ENCODE measurements at places on chromosomes 13 and 19. TPM values are rescaled to one million over a fixed set of nuclear protein-coding genes. Genes with fewer than 3 reads are reported as not detected.

DNA sequence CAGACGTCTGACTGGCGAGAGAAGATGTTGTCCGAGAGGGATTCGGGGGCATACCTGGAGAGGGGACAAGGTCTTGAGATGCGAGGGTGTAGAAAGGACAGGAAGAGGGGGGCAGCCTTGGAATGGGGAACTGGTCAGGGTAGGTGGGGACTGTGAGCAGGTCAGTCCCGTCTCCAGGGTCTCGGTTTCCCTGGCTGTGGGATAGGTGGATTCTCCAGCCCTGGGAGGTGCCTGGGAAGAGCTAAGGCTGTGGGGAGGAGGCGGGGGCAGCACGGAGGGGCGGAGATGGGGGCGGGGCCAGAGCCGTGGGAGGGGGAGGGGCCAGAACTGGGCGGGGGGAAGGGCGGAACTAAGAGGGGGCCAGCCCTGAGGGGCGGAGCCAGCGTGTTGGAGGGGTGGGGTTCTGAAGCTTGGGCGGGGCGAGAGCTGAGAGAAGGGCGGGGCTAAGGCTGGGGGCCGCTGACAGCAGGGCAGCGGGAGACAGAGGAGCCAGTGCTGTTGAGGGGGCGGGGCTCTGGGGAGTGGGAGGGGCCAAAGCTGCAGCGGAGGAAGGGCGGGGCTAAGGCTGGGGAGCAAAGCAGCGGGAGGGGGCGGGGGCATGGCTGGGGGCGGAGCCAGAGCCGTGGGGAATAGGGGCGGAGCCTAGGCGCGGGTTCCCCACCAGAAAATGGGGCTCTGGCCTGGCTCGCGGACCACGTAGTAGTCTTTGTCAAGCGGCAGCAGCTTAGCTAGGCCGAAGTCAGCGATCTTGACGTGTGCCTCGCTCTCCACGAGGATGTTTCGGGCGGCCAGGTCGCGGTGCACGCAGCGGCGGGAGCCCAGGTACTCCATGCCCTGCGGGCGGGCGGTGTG is 9.5 kb upstream of the INSL3 start:
- peak overlapping the region; percentile 11 for H3K4me3 ChIP-seq
- no peaks in the 10 kb centered on the region for H3K36me3 ChIP-seq
- no peak overlapping the region for H3K27ac ChIP-seq
- H3K27me3 ChIP-seq, result no peaks in the 10 kb centered on the region
- no peaks in the 10 kb centered on the region for H3K4me1 ChIP-seq

DNA sequence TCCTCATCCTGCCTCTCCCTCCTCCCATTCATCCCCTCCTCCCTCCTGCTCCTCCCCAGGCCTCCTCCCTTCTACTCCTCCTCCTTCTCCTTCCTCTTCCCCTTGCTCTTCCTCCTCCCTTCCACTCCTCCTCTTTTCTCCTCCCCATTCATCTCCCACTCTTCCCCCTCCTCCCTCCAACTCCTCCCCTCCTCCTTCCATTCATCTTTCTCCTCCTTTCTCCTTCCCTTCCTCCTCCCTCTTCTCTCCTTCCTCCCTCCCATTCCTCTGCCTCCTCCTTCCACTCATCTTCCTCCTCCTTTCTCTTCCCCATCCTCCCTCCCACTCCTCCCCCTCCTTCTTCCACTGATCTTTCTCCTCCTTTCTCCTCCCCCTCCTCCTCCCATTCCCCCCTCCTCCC is 27.9 kb downstream of the NCAN start:
- no peak overlapping the region for H3K27ac ChIP-seq
- DNase-seq, result no peak
- H3K36me3 ChIP-seq, result no peaks in the 10 kb centered on the region
- peaks cover 4% of the 10 kb centered on the region for H3K27me3 ChIP-seq
- H3K4me3 ChIP-seq, result no peak overlapping the region

- H3K4me1 ChIP-seq, result no peaks in the 10 kb centered on the region
- DNase-seq, result no peak
- no peaks in the 10 kb centered on the region for H3K36me3 ChIP-seq
- H3K27ac ChIP-seq, result no peak overlapping the region
- H3K4me3 ChIP-seq, result no peak overlapping the region
These were observed 42.9 kb upstream of the RAP2A start for GRCh38 chr13:97390941-97391600.

GRCh38 chr19:3055741-3056416 is 6.4 kb downstream of the TLE5 start:
- H3K4me1 ChIP-seq, result peaks cover 35% of the 10 kb centered on the region
- DNase-seq, result peak; percentile 94
- peak overlapping the region; percentile 90 for H3K27ac ChIP-seq

GRCh38 chr13:36096461-36097416 is 34.4 kb downstream of the DCLK1 start:
- no peak overlapping the region for H3K4me3 ChIP-seq
- no peak for DNase-seq
- H3K36me3 ChIP-seq, result no peaks in the 10 kb centered on the region
- H3K27ac ChIP-seq, result no peak overlapping the region

DNA sequence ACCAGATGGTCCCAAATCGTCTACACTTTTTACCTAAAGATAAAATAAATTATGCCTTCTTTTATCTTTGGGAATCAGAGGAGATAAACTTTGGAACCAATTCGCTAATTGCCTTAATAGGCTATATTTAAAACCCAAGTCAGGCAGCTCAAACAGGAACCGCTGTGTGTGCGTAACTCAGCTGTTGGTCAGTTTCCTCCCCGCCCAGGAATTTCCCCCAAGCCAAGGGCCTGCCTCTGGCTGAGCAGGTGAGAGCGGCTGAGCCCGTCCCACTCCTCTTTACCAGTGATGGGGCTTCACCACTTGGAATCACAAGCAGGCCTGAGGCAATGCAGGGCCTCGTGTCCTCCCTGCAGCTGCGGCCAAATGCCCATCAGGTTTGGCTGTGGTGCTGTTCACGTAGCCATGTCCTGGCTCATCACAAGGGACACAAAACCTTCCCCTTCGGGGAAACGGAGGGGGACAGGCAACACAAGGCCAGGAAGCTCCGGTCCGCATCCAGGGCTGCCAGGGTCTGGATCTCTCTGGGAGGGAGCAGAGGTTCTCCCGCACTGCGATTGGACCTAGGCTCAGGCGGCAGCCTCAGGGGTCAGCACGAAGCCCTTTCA is 503 bp upstream of the SLC7A9 start:
- no peaks in the 10 kb centered on the region for H3K27me3 ChIP-seq
- H3K4me1 ChIP-seq, result no peaks in the 10 kb centered on the region
- no peak overlapping the region for H3K4me3 ChIP-seq
- H3K36me3 ChIP-seq, result no peaks in the 10 kb centered on the region
- no peak overlapping the region for H3K27ac ChIP-seq

GRCh38 chr19:36420961-36421748 is 2.7 kb upstream of the ZFP82 start:
- H3K4me3 ChIP-seq, result peak overlapping the region; percentile 21
- no peak overlapping the region for H3K27ac ChIP-seq
- H3K36me3 ChIP-seq, result no peaks in the 10 kb centered on the region

DNA sequence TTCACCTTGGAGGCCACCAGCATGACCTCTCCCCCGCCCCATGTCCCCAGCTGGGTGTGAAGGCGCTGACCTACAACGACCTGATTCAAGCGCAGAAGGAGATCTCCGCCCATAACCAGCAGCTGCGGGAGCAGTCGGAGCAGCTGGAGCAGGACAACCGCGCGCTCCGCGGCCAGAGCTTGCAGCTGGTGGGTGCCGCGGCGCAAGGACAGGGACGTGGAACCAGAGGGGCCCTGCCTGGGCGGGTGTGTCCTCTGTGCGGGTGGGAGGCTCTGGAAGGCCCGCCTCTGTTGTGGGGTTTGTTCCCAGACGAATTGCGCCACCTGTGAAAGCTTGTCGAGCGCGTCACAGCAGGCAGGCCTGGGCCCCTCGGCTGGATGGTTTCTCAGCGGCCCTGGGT is 22.3 kb downstream of the PLEKHJ1 start:
- peaks cover 42% of the 10 kb centered on the region for H3K36me3 ChIP-seq
- no peak overlapping the region for H3K4me3 ChIP-seq
- H3K27ac ChIP-seq, result no peak overlapping the region
- no peaks in the 10 kb centered on the region for H3K4me1 ChIP-seq
- H3K27me3 ChIP-seq, result no peaks in the 10 kb centered on the region
- DNase-seq, result no peak

DNA sequence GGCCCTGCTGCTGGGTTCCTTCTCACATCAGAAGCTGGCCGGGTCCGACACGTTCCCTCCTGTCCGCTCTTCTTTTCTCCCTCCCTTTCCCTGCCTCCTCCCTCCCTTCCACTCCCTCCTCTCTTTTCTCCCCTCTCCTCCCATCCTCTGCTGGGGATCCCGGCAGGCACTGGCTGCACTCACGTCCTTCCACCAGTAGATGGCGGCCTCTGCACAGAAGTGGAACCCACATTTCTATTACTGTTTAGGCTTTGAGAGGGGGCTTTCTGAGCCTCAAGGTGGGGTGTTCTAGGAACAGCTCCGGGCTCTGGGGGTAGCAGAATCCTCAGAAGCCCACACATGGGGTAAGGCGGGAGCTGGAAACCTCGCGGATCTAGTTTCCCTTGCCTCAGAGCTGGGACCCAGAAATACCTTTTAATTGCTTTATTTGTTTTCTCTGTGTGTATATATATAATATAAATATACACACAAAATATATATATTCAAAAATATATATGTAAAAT is 294.2 kb downstream of the ZNF536 start:
- no peaks in the 10 kb centered on the region for H3K27me3 ChIP-seq
- no peak overlapping the region for H3K27ac ChIP-seq
- no peak for DNase-seq
- H3K4me3 ChIP-seq, result no peak overlapping the region
- no peaks in the 10 kb centered on the region for H3K4me1 ChIP-seq

GRCh38 chr13:44685641-44686040 is 109.5 kb upstream of the TSC22D1 start:
- DNase-seq, result no peak
- H3K36me3 ChIP-seq, result no peaks in the 10 kb centered on the region
- H3K27ac ChIP-seq, result no peak overlapping the region

GRCh38 chr19:55080968-55081769 is 5.5 kb downstream of the EPS8L1 start:
- peak overlapping the region; percentile 35 for H3K27ac ChIP-seq
- H3K4me1 ChIP-seq, result no peaks in the 10 kb centered on the region
- DNase-seq, result peak; percentile 80
- H3K27me3 ChIP-seq, result no peaks in the 10 kb centered on the region

GRCh38 chr13:110559986-110560385 is 1.5 kb downstream of the RAB20 start:
- H3K27me3 ChIP-seq, result no peaks in the 10 kb centered on the region
- H3K4me1 ChIP-seq, result peaks cover 2% of the 10 kb centered on the region
- H3K27ac ChIP-seq, result peak overlapping the region; percentile 89
- H3K4me3 ChIP-seq, result peak overlapping the region; percentile 59

GRCh38 chr13:84430446-84430845 is 548.2 kb upstream of the SLITRK1 start:
- no peak overlapping the region for H3K27ac ChIP-seq
- H3K4me1 ChIP-seq, result no peaks in the 10 kb centered on the region
- H3K4me3 ChIP-seq, result no peak overlapping the region
- H3K27me3 ChIP-seq, result no peaks in the 10 kb centered on the region

GRCh38 chr13:91740756-91741155 is 342.3 kb downstream of the GPC5 start:
- no peak overlapping the region for H3K4me3 ChIP-seq
- no peaks in the 10 kb centered on the region for H3K36me3 ChIP-seq
- no peaks in the 10 kb centered on the region for H3K4me1 ChIP-seq
- H3K27me3 ChIP-seq, result no peaks in the 10 kb centered on the region
- no peak for DNase-seq
- H3K27ac ChIP-seq, result no peak overlapping the region

GRCh38 chr13:111314852-111315251 is 5.6 kb upstream of the TEX29 start:
- H3K4me1 ChIP-seq, result no peaks in the 10 kb centered on the region
- no peaks in the 10 kb centered on the region for H3K27me3 ChIP-seq
- no peak overlapping the region for H3K4me3 ChIP-seq
- H3K36me3 ChIP-seq, result no peaks in the 10 kb centered on the region
- no peak overlapping the region for H3K27ac ChIP-seq

GRCh38 chr19:1073956-1074517 is 7.1 kb downstream of the ARHGAP45 start:
- no peaks in the 10 kb centered on the region for H3K36me3 ChIP-seq
- H3K27me3 ChIP-seq, result peaks cover 11% of the 10 kb centered on the region
- H3K27ac ChIP-seq, result no peak overlapping the region

- H3K27me3 ChIP-seq, result peaks cover 4% of the 10 kb centered on the region
- no peak for DNase-seq
- H3K4me3 ChIP-seq, result peak within 1 kb of the TSS; percentile 13
- H3K27ac ChIP-seq, result no peak within 1 kb of the TSS
- H3K36me3 ChIP-seq, result no peaks in the 10 kb centered on the region
These were observed at the start of gene MTUS2 for GRCh38 chr13:28820099-28821051. Gene MTUS2 (plus strand): TSS chr13:28820339.

- no peaks in the 10 kb centered on the region for H3K27me3 ChIP-seq
- H3K4me3 ChIP-seq, result no peak overlapping the region
- DNase-seq, result no peak
- no peaks in the 10 kb centered on the region for H3K36me3 ChIP-seq
These were observed 17.1 kb downstream of the PCCA start for GRCh38 chr13:100106005-100106404.

- no peak overlapping the region for H3K4me3 ChIP-seq
- H3K27me3 ChIP-seq, result no peaks in the 10 kb centered on the region
- no peaks in the 10 kb centered on the region for H3K4me1 ChIP-seq
- no peak overlapping the region for H3K27ac ChIP-seq
- DNase-seq, result no peak
These were observed 30.0 kb downstream of the TSSK6 start for GRCh38 chr19:19485161-19485997.

- no peak overlapping the region for H3K4me3 ChIP-seq
- DNase-seq, result no peak
- H3K36me3 ChIP-seq, result no peaks in the 10 kb centered on the region
- no peak overlapping the region for H3K27ac ChIP-seq
- no peaks in the 10 kb centered on the region for H3K27me3 ChIP-seq
These were observed 37.3 kb upstream of the C13orf42 start for GRCh38 chr13:51148223-51148951.

GRCh38 chr13:52827839-52828238 is 20.6 kb downstream of the PCDH8 start:
- DNase-seq, result no peak
- peaks cover 4% of the 10 kb centered on the region for H3K27me3 ChIP-seq
- H3K27ac ChIP-seq, result no peak overlapping the region

- H3K4me3 ChIP-seq, result peak overlapping the region; percentile 36
- H3K4me1 ChIP-seq, result no peaks in the 10 kb centered on the region
- peak overlapping the region; percentile 83 for H3K27ac ChIP-seq
- peak; percentile 74 for DNase-seq
These were observed 435 bp downstream of the KLK11 start for GRCh38 chr19:51025809-51026553.

DNA sequence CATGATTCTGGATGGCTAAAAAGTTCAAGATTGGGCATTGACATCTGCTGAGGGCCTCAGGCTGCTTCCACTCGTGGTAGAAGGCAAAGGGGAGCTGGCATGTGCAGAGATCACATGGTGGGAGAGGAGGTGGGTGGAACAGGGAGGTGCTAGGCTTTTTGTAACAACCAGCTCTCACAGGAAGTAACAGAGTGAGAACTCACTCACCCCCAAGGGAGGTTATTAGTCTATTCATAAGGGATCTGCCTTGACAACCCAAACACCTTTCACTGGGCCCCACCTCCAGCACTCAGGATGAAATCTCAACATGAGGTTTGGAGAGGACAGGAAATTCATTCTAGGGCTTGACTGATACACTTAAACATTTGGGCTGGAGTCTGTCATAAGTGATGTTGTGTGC is 197.7 kb upstream of the RNF113B start:
- no peaks in the 10 kb centered on the region for H3K27me3 ChIP-seq
- no peaks in the 10 kb centered on the region for H3K36me3 ChIP-seq
- H3K27ac ChIP-seq, result no peak overlapping the region
- DNase-seq, result no peak
- H3K4me1 ChIP-seq, result no peaks in the 10 kb centered on the region

Gene ZGLP1
- total RNA-seq, result 12.3 TPM

Gene VRK3
- 47.8 TPM for total RNA-seq

Gene CEACAM5
- total RNA-seq, result 0.32 TPM

Gene IRGC
- total RNA-seq, result not detected

Gene RAX2
- not detected for total RNA-seq

Gene MAST1
- total RNA-seq, result 2.4 TPM

Gene TFPT
- 52.0 TPM for total RNA-seq

Gene PSG11
- not detected for total RNA-seq

Gene MTMR6
- total RNA-seq, result 17.1 TPM

All from prostate gland (tissue), 2 donors.